ENCODE measurements at places on chromosomes 2 and 18.
A peak's percentile ranks its signal among the peaks of the same experiment; 100 is the strongest.

GRCh38 chr2:37839991-37840390, 85.1 kb upstream of the RMDN2 start:
- DNase-seq = no peak

DNA sequence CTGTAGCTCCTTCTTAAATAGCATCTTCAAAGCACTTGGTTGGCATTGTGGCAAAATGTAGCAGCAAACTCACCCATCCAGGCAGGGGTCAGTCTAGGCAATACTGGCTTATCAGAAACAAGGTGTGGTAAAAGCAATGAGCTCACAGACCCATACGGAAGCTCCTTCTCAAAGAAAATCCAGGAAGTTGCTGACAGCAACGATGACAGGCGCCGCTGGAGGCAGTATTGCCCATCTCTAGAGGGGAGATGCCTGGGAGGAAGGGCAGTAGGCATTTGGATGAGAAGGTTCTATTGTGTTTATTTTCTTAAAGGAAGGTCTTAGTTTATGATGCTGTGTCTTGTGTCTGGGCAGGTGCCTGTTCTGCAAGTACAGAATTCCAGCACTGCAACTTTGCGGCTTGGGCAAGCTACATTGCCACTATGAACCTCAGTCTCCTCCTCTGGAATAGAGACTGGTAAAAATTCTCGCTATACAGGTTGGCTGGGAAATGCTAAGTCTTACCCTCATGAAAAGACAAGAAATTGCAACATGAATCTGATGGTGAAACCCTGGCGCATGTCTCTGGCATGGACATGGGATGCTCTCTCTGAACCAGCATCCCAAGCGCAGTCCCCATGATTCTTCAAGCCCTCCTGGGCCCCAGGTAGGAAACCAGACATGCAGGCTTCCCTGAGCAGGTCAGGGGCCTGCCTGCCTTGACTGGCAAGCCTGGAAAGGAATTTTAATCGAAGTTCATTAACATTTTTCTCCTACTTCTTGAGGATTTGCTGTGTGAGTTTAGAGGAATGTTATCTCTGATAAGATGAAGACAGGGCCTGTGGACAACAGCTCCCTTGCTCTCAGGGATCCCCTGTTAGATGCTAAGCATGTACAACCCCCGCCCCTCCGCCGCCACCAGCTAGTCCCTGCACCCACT, 156.0 kb downstream of the TFCP2L1 start:
- DNase-seq = no peak

GRCh38 chr18:70377857-70378701, 89.2 kb downstream of the SOCS6 start:
- no peak for DNase-seq

DNA sequence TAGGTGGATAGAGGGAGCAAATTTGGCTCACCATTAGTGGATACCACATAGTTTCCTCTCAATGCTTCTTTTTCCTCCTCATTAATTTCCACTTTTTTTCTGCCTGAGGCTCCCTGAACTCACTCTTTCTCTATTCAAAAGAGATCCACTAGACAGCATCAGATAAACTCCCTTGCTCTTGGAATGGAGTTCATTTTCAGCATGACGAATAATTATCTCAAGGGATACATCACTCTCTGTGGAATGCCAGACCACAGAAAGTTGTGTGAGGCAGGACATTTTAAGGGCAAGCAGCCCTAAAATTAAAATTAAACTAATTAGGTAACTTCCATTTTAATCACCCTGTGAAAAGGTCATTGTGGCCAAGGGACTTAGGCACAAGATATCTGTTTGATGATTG, 1920.1 kb upstream of the CELF4 start:
- DNase-seq = no peak

DNA sequence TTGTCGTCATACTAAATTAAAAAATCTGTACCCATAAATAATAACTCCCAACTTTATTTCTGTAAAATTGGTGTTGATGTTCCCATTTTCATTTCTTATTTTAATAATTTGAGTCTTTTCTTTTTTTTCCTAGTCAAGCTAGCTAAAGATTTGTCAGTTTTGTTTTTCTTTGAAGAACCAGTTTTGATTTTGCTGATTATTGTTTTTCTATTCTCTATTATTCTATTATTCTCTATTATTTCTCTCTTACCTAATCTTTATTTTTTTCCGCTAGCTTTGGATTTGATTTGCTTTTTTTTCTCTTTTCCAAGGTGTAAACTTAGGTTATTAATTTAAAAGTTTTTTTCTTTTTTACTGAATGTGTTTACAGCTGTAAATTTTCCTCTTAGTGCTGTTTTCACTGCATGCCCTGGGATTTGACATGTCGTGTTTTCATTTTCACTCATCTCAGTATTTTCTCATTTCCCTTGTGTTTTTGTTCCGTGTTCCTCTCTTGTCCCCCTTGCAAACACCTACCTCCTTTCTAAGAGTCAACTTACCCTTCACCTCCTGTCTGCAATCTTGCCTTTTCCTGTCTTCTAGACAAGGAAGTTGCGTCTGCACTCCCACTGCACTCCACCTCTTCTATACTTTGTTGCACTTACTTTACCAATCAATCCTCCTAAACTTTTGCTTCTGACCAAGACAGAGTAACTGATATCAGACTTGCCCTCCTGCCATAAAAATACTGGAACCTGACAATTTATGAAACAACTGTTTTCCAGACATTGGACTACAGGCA, 18.8 kb downstream of the PSMG2 start:
- no peak for DNase-seq

- no peak for DNase-seq
These were observed 39.1 kb downstream of the CRACDL start for GRCh38 chr2:98896944-98897343.

DNA sequence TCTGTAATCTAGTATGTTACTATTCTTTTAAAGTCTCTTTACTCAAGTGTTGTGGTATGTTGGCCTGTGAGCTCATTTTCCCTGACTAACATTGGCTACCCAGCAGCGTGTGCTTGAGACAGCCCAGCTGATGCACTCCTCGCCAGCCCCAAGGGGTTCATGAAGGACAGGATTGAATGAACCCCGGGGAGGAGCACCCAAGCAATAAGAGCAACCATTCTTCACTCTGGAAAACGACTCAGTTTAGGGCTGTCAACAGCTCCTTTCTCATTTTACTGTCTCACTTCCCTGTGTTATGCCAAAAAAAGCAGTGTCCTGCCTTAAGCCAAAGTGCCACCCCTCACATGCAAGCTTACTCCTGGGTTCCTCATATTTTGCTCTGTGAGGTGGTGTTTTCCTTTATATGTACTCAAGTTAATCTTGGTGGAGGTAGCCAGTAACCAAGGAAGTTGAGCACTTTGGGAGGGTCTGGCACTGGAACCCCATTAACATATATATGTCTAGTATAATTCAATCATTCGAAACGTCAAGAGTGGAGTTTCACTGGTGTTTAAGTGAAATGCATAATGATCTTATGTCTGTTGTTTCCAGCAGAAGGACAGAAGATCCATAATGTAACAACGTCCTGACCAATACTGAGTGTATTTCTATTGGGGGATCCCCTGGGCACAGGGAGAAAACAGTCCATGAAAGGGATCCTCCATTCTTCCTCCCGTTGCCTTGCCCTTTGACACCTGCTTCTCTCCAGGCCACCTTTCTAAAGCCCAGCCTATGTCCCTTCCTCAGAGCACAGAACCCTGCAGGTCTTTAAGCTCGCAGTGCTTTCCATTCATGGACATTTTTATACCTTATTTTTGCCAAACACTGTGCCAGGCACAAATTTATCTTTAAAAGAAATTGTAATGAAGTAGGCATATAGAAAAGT, 43.2 kb downstream of the ATIC start:
- no peak for DNase-seq

GRCh38 chr18:45156946-45157345, 458.3 kb upstream of the SLC14A2 start:
- DNase-seq = no peak

DNA sequence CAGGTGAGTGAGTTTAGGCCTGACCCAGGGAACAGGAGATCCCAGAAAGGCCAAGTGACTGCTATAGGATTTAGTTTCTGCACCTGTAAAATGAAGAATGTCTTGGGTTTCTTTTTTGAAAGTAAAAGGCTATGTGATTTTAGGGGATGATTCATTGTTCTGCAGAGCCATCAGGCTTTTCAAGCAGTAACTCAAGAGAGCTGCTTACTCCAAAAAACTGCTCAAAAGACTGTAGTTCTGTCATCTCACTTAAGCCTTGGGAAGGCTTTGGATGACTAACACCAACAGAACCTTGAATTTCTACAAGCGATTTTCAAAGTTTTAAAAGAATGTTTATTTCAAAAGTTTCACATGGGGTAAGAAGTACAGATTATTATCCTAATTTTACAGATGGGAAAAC, 165.1 kb downstream of the HAUS1 start:
- no peak for DNase-seq

GRCh38 chr2:16325016-16325975, 340.3 kb downstream of the CYRIA start:
- no peak for DNase-seq

DNA sequence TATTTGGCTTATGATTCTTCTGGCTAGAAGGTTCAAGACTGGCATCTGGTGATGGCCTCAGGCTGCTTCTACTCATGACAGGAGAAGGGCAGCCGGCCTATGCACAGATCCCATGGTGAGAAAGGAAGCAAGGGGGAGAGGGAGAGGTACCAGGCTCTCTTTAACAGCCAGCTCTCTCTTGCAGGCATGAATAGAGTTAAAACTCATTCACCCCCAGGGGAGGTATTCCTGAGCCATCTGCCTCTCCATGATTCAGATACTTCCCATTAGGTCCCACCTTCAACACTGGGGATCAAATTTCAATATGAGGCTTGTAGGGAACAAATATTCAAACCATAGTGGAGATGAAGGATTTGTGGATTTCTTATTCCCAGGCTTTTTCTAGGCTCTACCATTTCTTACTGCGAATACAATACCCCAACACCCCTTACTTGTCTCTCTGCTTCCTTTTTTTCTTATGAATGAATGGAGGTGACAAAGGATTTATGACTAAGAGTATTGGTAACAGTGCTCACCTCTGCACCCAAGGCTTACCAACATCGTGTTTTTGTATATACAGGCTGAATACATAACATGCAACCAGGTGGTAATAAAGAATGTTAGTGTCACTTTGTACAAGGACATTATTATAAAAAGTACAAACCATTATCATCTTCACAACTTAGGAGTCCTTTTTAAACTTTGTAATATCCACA, 454.6 kb upstream of the TRIB2 start:
- DNase-seq = no peak

GRCh38 chr2:46135958-46136357, 161.2 kb upstream of the EPAS1 start:
- no peak for DNase-seq

- DNase-seq = no peak
These were observed 7.9 kb downstream of the RDH14 start for GRCh38 chr2:18552351-18553077.

GRCh38 chr2:30250421-30250820, 19.1 kb downstream of the LBH start:
- no peak for DNase-seq

DNA sequence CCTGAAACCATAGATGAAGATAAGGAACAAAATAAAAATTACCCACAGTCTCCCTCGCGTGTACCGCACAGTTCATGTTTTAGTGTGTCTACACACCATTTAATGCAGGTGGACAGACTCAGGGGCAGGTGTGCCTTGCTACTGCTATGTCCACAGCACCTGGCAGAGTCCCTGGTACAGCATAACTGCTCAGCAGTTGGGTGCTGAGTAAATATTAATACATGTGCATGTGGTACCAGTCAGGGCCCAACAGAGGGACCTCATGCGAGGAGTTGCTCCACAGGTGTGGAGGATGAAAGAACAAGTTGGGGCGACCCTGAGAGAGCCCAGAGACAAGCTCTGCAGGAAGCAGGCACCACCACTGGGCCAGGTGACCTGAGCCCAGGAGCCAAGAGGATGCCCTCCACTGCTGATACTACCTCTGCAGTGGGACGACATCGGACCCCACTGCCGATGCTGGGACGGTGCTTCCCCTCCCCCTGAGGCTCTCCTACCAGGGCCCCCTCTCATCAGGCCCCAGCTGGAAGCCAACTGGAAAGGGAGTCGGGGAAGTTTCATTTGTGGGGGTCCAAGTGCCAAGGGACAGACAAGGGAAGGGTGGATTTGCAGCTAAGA, 100.8 kb downstream of the NEDD4L start:
- no peak for DNase-seq

GRCh38 chr2:10331702-10332401, 29.1 kb downstream of the HPCAL1 start:
- DNase-seq = peak; percentile 65

GRCh38 chr2:161766334-161766733, 142.1 kb downstream of the SLC4A10 start:
- DNase-seq = no peak

GRCh38 chr2:233329489-233330135, 22.0 kb downstream of the SAG start:
- no peak for DNase-seq

- DNase-seq = no peak
These were observed 16.3 kb downstream of the DTNA start for GRCh38 chr18:34726286-34727004.

GRCh38 chr2:7004636-7005035, 87.4 kb downstream of the RNF144A start:
- DNase-seq = no peak

DNA sequence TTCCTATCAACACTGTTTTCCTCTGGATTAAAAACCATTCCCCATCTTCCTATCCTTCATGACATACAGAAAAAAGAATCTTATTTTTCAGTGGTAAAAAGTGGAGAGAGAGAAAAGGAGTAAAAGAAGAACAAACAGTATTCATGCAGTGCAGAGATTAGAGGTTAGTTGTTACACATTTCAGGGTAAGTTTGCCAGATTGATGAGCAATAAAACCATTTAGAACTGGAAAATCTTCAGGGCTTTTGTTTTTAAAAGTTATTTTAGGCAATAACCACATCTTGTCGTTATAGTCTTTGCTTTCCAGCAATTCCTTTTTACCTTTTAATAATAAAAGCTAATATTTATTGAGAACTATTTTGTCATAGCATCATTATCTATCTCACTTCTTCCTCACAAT, 104.5 kb downstream of the GPD2 start:
- no peak for DNase-seq

DNA sequence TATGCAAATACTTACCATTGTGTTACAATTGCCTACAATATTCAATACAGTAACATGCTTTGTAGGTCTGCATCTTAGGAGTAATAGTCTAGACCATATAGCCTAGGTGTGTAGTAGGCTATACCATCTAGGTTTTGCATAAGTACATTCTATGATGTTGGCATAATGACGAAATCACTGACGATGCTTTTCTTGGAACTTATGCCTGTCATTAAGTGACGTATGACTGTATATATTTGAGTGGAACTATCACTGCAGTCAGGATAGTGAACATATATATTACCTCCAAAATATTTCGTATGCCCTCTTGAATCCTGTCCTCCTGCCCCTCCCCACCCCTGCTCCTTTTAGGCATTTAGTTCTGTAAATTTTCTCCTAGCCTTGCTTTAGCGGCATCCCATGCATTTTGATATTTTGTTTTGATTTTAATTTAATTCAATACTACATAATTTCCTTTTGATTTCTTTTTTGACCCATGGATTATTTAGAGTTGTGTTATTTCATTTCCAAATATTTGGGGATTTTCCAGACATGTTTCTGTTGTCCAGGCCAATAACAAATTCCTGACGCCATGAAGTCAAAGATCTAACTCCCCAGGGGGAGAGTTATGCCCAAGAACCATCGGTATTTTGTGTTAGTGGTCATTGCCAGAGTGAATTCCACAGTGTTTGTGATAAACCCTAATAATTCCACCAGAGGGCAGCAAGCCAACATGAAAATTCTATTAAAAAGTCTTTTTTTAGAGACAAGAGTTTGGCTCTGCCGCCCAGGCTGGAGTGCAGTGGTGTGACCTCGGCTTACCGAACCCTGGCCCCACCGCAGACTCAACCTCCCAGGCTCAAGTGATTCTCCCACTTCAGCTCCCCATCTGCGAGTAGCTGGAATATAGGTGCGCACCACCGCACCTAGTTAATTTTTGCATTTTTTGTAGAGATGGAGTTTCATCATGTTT, 24.2 kb upstream of the CASP8 start:
- no peak for DNase-seq
